ENCODE measurements at places on chromosomes 3 and 15. TPM values are rescaled to one million over a fixed set of nuclear protein-coding genes. Genes with fewer than 3 reads are reported as not detected.

- DNase-seq = peak; percentile 10
These were observed 427.9 kb upstream of the AGTR1 start for GRCh38 chr3:148269816-148270215.

DNA sequence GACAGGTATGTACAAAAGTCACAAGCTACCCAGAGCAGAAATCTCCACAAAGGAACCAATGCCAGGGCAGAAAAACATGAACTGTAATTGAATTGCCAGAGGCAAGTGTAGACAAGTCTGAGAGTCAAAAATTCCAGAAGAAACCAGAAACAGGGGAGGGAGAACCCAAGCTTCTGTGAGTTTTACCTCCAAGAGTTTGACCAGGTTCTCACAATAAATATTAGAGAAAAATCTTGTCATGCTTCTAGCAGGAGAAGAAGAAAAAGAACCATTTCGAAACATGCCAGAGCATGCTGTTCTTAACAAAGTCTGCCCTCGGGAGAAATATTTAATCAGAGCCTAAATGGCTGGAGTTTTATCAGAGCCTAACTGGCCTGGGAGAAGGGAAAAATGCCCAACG, 32.5 kb upstream of the AP3B2 start:
- peak; percentile 91 for DNase-seq

DNA sequence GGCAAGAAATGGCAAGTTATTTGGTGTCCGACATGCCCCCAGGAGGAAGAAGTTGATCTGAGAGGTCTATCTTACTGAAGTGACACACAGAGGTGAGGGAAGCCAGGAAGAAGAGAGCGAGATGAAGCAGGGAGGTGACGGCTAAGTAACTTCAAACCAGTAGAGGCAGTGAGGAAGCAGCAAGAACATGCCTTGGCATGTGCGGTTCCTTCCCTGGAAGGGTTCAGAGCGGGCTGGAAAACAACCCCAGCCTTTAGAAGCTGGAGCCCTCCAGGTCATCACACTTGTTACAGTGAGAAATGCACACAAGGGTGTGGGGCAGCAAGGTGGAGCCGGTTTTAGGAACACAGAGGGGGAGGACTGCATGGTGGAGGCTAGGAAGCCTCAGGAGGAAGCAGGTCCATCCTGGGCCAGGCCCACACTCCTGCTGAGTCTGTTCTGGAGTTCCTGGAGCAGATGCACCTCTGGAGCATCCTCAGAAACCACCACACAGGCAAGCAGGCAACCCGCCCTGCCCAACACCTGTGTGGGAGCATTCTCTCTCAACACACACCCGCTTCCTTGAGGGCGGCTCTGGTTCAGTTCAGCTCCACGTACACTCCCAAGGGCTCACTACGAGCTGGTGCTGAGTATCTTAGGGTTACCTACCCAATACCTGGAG, 47.1 kb downstream of the POC1A start:
- DNase-seq = peak; percentile 77

DNA sequence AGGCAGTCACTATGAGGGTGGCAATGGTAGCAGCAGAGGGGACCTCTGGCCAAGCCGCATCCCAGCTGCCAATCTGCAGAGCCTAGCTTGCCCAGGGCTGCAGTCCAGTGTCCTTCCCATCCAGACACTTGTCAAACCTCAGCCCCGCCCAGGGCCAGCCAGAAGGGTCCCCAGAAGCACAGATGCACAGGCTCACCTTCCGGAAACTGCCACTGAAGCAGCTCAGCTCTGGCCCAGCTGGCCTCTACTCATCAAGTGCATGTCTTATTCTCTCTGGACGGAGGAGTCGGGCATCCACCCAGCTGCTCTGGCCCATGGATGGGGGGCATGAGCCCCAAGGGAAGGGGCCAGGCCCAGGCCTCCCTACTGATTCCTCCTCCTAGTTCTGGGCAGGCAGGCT, 69.2 kb downstream of the DNAJB8 start:
- no peak for DNase-seq

DNA sequence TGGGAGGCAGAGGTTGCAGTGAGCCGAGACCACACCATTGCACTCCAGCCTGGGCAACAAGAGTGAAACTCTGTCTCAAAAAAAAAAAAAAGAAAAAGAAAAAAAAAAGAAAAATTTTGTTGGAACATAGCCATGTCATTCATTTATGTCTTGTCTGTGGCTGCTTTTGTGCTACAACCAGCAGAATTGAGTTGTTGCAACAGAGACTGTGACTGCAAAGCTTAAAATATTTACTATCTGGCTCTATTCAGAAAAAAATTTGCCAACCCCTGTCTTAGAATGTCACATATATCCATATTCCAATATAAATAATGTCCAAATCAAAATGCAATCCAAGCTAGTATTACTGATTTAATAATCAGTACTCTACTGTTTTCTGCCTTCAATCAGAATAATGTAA, 25.1 kb downstream of the CD80 start:
- DNase-seq = no peak

- no peak for DNase-seq
These were observed 71.6 kb upstream of the CSPG5 start for GRCh38 chr3:47650294-47650693.

DNA sequence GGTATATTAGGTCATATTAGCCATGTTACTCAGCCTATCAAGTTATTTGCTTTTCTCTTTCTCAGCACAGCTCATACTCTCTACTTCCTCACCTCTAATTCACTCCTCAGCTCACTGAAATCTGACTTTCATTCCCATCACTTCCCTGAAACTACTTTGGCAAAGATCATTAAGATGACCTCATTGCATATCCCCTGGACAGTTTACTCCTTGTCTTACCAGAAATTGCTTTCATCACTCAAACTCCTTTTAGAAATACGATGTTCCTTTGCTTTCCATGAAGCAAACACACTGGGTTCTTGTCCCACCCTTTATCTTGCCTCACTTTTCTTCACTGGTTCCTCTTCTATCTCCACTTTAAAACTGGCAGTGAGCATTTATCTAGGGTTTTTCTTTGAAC, 354.4 kb downstream of the TUSC7 start:
- no peak for DNase-seq

- peak; percentile 40 for DNase-seq
These were observed 81.6 kb downstream of the HERC1 start for GRCh38 chr15:63752075-63752684.

- no peak for DNase-seq
These were observed 889 bp upstream of the LRRIQ4 start for GRCh38 chr3:169811631-169812331.

GRCh38 chr3:99789011-99789721, 28.5 kb upstream of the CMSS1 start:
- DNase-seq = peak; percentile 44

- DNase-seq = no peak
These were observed 97.1 kb downstream of the FBN1 start for GRCh38 chr15:48548455-48548854.

- peak; percentile 83 for DNase-seq
These were observed 611 bp downstream of the CTDSPL2 start for GRCh38 chr15:44427756-44428724.

- no peak for DNase-seq
These were observed 38.8 kb upstream of the BFSP2 start for GRCh38 chr3:133361011-133361410.

DNA sequence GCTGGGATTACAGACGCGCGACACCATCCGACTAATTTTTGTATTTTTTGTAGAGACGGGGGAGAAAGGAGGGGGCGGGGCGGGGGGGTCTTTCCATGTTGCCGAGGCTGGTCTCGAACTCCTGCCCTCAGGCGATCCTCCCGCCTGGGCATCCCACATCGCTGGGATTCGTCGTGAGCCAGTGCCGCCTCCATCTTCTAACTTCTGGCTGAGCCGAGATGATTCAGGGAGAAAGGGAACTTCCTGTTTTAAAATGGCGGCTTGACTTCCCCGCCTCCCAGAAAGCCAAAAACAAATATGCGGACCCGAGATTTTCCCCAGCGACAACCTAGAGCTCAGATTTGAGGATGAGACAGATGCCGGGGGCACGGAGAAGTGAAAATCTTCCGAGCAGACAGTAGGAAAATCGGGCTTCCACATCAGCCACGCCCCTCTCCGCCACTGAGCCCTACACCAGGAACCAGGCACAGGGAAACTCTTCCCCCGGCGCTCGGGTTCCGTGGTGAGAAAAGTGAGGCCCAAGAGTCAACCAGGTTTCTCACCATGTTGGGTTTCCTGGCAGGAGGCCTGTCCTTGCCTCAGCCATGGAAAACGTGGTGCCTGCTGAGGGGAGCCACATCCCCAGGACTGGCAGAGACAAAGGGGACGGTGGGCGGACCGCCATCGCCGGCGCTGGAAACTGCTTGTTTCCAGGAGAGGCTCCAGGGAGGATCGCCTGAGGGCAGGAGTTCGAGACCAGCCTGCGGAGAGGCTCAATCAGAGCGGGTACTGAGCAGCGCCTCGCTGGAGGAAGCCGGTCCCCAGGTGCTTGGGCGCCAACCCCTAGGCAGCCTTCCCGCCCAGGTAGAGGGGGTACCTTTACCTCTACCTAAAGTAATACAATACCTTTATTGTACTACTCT, 18.7 kb downstream of the CHST14 start:
- no peak for DNase-seq

DNA sequence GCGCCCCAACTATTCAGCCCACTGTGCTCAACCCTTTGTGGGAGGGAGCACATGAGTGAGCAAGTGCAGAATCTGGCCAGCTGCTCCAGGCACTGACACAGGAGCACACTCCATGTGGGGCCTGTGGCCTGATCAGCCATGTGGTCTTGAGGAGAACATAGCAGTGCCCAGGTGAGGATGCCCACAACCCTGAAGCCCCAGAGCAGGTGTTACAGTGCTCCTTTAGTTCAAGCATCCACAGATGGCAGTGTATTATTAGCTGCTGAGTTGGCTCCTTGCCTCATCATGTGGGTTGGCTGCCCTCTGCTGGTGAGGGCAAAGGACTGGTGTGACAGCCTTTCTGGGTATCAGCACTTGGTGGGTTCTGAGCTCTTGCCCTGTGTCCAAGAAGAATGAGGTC, 1588.2 kb downstream of the SI start:
- peak; percentile 19 for DNase-seq

DNA sequence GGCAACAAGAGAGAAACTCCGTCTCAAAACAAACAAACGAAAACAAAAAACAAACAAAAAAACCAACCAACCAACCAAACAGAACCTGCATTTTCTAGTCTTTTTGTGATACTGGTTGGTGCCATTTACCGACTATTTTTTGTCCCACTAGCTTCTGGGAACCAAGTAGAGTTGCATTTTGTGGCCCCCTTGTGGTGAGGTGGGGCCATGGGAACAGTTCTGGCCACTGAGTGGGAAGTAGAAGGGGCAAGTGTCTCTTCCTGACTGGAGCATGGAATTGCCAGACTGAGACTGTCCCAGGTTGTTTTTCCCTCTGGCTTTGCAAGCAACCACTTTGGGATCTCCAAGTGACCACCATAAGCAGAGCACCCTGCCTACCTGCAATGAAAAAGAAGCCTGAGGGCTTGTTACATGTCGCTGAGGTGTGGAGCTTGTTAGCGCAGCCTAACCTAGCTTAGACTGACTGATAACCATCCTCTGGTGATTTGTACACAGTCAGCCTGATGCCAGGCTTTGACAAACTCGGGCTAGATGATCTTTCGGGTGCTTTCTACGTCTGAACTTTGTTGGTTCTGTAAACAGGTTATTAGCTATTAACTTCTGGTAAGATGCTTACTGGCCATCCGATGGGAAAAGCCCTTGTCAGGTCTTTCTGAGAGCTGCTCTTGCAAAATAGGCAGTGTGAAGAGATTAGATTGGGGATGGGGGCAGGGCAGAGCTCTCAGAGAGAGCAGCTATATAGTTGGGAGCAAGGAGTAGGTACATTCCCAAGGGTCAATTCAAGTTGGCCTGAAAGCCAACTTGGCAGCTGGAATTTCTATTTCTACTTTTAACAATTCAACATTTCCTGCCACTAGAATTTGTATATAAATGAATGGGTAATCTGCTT, 172.2 kb downstream of the SSR3 start:
- DNase-seq = peak; percentile 20

DNA sequence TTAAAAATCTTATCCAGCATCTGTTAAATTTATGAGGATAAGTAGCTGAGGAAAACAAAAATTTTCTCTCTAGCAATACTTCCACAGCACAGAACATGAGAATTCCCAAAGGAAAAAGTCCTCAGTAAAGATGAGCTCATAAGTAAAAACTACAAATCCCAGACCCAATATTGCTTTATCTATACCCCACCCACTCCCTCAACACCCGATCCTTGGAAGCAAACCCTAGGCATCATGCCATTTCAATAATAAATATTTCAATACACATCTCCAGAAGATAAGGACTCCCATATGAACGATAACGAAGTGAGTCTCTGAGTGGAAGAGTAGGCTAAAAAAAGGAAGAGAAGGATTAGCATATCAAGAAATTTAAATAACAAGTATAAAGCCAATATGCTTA, 8.3 kb upstream of the PRR20G start:
- DNase-seq = no peak

- peak; percentile 2 for DNase-seq
These were observed 325.1 kb upstream of the CBLB start for GRCh38 chr3:106193876-106194275.

GRCh38 chr3:11226042-11226370, 46.2 kb upstream of the ATG7 start:
- DNase-seq = no peak

- no peak for DNase-seq
These were observed 30.8 kb downstream of the SIN3A start for GRCh38 chr15:75420698-75421097.

DNA sequence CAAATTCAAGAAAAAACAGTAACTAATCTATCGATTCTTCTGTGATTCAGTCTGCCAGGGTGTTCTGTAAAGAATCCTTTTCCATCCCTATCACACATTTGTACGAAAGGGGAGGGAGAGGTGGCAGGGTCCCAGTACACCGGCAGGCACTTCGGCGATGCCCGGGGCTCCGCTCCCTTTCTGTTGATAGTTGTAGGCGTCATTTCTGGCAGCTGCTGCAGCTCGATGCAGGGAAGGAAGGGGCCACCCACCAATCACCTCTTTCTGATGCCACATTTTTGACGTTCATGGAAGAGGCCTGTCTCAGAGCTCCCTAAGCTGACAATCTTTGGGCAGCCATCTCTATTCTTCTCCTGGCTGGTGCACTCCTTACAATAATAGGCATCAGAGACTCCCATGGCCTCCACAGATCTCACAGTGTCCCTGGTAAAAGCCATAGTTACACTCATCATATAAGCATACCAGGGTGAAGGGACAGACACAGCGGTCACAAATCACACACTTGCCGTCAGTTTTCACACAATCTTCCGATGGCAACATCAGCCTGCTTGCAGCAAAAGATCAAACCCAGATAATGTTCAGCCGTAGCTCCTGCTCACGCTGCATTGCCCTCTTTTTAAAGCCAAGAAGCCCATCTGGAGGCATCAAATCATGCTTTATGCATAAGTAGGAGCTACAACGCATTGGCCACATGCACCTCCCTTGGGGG, 60.8 kb upstream of the ZBTB38 start:
- no peak for DNase-seq

The MAP1A gene
- polyA plus RNA-seq = 1.1 TPM

The COL8A1 gene
- polyA plus RNA-seq = 21.7 TPM

The NEIL1 gene
- 2.3 TPM for polyA plus RNA-seq

The NXPE3 gene
- 22.0 TPM for polyA plus RNA-seq

The XRN1 gene
- polyA plus RNA-seq = 3.8 TPM

The MST1R gene
- polyA plus RNA-seq = 56.4 TPM

The ADCY5 gene
- polyA plus RNA-seq = 0.06 TPM

The ZIC1 gene
- not detected for polyA plus RNA-seq

The SLITRK3 gene
- polyA plus RNA-seq = not detected

The P2RY12 gene
- not detected for polyA plus RNA-seq

The TRIM42 gene
- polyA plus RNA-seq = not detected

The IMP3 gene
- 113 TPM for polyA plus RNA-seq

The MYZAP gene
- 1.0 TPM for polyA plus RNA-seq

The DUOXA2 gene
- not detected for polyA plus RNA-seq

All from mammary epithelial cell (primary cell).